ENCODE measurements at places on chromosomes 11 and 22. TPM values are rescaled to one million over a fixed set of nuclear protein-coding genes. Genes with fewer than 3 reads are reported as not detected.

DNA sequence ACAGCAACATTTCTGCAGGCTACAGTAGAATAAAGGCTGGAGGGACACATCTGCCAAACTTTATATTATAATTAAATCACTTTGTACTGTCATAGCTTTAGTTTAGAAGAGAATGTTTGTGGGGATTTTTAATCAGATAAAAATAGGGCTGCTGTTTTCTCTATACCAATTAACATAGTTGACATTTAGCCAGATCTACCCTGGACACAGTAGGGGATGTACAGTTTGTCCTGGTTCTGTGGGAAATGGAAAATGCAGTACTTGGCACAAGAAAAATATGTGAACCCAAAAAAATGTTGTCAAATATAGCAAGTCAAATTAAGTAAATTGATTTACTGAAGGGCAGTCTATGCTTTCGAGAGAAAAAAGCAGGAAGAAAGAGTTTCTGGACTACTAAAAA, 20.8 kb upstream of the PICALM start:
- no peak for DNase-seq

The STARD10 gene
- 80.0 TPM for total RNA-seq

The C11orf42 gene
- total RNA-seq, result not detected

DNA sequence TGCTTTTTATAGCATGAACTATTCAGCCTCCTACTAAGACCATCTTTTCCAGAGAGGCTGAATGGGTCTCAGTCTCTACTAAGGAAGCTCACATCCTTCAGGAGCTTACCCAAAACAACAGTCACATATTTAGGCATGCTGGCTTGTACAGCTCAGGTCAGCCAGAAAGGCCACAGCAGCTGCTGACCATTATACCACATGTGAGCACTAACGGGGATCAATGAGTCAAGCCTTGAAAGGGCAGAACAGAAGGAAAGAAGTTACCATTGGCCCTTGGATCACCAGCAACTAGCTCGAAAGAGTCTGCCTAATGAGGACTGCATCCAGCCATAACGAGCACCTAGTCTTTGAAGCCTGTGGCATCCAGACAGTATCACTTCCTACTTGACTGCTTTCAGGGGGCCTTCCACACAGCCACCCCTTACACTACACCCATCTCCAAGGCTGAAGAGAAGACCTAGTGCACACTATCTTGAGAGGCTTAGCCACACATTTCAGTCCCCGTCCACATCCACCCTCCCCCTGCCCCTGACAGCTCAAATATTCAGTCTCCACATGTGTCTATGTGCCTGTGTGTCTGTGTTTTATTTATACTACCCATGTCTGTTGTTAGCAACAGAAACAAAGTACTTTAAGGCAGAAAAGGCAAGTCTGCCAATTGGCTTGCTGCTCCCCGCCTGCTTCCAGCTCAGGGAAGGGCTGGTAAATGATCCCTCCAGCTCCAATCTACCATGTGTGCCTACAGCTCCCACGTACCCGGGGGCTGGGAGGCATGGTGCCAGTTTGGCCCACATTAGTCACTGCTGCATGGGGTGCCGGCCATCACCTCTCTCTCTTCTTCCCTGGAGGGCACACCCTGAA, 95.5 kb downstream of the RPL27A start:
- peak; percentile 86 for DNase-seq

The OR10A3 gene
- not detected for total RNA-seq

DNA sequence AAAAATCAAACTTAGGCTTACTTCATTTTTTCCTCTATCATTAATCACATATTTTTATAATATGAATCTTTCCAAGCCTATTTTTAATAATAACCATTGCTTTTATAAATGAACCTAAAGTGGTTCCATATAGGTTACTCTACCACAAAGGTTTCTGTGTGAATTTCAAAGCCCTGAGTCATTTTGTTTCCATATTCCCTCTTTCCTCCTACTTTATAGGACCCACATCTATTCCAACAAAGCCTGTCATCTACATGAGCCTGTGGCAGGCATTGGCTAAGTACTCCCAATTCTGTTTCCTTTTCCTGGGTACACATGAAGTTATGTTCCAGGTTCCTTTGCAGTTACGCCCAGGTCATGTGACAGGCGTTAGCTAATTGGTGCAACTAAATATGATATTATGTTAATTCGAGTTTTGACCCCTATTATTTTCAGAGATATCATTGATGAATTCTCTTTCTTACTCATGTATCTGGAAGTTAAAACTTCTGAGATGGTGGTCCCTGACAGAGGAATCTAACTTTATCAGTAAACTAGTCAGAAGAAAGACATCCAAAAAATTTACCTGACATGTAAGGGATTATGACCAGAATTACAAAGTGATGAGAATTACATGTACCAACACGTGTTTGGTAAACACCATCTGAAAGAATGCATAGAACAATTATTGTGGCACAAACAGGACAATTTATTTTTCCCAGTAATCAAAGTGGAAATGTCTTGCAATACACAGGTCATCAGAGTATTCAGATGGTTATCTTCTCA, 1264.0 kb upstream of the CNTN5 start:
- DNase-seq, result no peak

- DNase-seq, result no peak
These were observed 3.7 kb downstream of the ADAMTS15 start for GRCh38 chr11:130452176-130452575.

- no peak for DNase-seq
These were observed 135.2 kb downstream of the MAML2 start for GRCh38 chr11:96207459-96208449.

The TRPM5 gene
- total RNA-seq, result not detected

DNA sequence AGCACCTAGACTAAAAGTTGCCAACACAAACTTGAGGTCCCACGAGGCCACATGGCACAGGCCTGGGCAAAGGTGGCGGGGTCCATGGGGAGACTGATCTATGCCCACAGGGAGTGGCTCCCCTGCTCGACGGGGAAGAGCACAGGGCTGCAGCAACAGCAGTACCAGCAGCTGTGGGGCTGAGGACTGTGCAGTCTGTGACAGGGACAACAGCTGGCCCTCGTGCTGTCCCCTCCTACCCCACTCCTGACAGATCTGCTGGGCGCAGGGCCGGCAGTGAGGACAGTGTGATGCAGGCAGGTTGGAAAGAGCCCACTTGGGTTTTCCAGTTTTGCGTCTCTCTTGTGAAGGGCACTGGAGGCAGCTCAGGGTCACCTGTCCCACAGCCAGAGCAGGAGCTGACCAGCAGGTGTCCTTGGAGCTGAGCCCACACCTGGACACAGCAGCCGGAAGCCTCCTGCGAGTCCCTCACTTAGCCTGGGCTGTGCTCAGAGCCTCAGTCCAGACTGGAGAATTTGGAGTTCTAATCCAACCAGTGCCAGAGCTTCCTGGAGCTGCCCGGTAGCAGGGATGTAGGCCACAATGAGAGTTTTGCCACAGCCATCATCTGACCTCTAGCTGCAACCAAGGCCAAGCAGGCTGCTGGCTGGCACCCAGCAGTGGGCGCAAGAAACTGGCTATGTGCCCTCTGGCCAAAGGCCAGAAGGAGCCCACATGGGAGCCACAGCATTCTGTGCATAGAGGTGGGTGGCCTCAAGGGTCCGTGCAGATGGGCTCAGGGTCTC, 3.6 kb upstream of the GAS2L1 start:
- DNase-seq, result peak; percentile 75

GRCh38 chr11:65915101-65915820, 3.6 kb downstream of the C11orf68 start:
- no peak for DNase-seq

DNA sequence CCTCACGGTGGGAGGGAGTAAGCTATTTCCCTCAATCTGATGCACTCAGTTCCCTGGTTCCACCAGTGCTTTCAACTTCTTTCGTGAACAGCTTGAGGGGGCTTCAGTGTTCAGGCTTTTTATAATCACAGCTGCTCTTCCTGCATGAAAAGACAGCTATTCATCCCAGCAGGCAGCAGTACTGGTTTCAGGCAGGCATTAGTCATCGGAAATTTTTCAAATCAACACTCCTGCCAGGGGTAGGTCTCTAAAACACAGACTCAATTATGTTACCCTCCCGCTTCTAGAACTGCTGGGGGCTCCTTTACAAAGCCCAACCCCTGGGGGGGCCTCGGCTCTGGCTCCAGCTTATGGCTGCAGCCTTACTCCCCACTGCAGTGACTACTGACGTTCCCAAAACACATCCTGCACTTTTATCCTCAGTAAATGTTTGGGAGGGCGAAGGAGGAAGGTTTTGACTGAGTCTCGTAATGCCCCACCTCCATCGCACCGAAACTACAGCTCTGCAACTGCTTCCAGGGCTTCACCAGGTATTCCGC, 5.8 kb downstream of the POLDIP3 start:
- no peak for DNase-seq

The MYBPC3 gene
- total RNA-seq, result 0.57 TPM

- no peak for DNase-seq
These were observed 5.5 kb downstream of the CDC42EP1 start for GRCh38 chr22:37565830-37566229.

- no peak for DNase-seq
These were observed 27.8 kb downstream of the RELT start for GRCh38 chr11:73404048-73404447.

DNA sequence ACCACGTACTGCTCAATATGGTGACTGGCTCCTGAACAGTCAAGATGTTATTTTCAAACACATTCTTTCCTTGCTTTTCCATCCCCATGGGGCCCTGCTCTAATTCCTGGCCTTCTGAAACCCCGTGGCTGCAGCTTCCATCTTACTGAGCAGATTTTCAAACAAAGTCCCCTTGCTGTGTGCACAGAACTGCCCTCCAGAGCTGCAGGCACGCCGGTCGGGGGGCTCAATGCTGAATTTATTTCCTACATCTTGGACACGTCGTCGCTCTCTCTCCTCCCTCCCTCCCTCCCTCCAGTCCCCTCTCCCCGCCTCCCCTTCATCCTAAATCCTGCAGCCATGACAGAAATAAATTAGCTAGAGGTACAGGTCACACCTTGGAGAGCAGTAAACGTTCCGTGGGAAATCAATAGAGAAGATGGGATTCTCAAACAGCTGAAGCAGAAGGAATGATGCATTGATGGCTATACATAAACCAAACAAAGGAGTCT, 243.1 kb upstream of the BLID start:
- DNase-seq, result no peak

GRCh38 chr11:82191695-82192094, 542.0 kb downstream of the FAM181B start:
- DNase-seq, result no peak

The ARHGAP32 gene
- 63.6 TPM for total RNA-seq

DNA sequence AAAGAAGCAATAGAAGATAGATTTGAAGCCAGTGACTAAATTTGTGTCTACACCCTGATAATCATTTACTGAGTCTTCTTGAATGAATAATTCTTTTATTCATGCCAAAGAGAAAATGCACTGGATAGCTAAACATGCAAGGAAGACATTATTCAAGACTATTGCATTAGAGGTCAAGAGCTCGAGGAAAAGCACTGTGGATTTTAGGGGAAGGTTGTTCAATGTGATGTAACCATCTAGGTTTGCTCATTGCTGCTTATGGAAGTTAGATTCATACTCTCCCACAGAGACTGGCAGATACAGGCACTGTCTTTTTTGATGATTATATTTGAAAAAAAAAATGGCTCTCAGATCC, 682.1 kb downstream of the KCNA4 start:
- DNase-seq, result no peak

DNA sequence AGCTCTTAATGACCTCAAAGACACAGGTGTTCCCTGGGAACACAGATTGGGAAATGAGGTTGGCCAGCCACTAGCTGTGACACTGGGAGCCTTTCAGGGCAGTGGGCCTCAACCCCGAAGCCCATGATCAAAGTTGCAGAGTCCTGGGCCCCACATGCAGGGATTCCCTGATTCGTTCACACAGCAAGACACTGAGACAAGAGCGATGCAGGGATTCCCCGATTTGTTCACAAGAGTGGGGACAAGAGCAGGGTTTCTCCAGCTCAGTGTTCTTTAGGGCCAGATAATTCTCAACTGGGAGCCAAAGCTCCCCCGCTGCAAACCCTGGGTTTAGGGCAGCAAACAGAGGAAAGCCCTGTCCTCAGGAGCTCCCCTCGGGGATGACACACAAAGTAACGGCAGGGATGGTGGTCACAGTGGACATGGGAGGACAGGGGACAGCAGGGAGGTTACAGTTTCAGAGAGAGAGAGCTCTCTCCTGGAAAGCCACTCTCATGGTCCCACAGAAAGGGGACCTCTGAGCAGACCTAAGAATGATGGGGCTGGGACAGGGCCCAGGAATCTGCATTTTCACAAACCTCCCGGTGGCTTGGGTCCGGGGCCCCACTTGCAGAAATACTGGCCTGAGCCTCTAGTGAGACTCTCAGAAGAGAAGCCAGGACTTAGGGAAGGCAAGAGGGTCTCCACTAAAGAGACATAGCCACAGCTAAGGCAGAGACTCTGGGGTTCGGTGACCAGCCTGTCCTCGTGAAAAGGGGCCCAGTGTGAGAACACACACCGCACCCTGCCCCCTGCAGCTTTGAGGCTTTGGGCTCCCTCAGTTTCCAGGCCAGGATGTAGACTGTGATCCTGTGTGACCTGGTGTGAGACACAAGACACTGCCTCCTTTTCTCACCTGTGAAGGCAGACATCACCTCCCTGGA, 7.4 kb upstream of the GNAZ start:
- DNase-seq, result peak; percentile 30

The CELSR1 gene
- total RNA-seq, result 75.6 TPM

DNA sequence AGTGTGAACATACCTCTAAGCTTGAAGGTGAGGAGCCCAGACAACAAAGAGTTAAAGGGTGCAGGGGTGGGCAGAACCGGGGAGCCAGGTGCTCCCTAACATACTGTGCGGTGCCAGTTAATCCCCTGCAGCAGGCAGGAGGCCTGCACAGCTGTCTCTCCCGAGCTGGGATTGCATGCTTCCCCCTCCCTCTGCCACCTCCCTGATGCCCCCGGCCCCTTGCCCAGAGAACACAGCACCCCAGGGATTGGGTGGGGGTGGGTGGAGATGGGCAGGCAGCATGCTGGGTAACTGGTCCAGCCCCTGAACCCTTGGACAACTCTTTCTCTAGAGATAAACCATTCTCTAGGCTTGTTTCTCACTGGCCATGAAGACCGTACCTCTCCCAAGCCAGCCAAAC, 67.7 kb upstream of the MYOD1 start:
- DNase-seq, result no peak

The TSPAN32 gene
- total RNA-seq, result 4.3 TPM
